Thoracic aorta endothelial cell (primary cell): ENCODE measurements at places on chromosomes 1 and 21. TPM values are rescaled to one million over a fixed set of nuclear protein-coding genes. Genes with fewer than 3 reads are reported as not detected.

The CYYR1 gene
- 12.2 and 15.5 TPM in 2 replicates for total RNA-seq

The LRRN2 gene
- total RNA-seq, result not detected in 2 replicates

The AKR1A1 gene
- 112 and 120 TPM in 2 replicates for total RNA-seq

The GJB5 gene
- not detected in 2 replicates for total RNA-seq

The TRIM58 gene
- total RNA-seq, result 0.40 and 0.43 TPM in 2 replicates

The MYOG gene
- total RNA-seq, result not detected in 2 replicates
